ENCODE measurements at places on chromosomes 3 and 15.

GRCh38 chr3:36729204-36730056, 34.9 kb downstream of the DCLK3 start:
- DNase-seq, result no peak

DNA sequence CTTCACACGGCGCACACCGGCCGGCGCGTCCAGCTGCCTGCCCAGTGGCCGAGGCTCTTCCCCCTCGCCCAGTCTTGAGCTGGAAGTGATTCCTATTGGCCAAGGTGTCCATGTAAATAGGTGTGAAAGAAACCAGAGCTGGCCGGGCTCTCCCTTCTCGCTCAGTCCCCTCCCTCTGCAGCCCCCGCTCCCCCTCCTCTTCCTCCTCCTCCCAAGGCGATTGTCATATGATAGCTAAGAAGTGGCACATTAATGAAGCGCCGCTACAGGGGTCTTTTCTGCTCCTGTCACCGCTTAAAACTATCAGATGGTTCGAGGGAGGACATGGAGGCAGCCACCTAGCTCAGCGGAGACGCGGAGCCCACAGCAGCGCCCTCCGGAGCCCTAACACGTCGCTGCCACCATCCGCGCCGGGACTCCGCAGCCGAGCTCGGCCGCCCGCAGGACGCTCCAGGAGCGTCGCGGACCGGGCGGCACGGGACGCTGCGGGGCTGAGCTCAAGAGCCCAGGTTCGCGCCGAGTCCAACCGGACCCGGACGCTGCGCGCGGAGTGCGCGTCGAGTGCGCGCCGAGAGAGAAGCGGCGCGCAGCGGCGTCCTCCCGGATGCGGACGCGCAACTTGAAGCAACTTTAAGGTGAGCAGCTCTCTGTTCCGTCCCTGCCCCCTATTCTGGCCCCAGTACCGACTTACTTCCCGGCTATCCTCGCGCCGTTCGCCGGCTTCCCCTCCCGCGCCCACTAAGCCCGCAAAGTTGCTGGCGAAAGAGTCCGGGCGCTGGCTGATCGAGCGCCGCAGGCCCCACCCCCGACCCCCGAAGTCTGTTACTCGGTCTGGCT, at the start of gene FOXB1:
TSS of gene FOXB1 (plus strand) at position 303 of the 837 bp plus-strand sequence. CDS start 653 bp downstream, outside the sequence.
- DNase-seq, result no peak

DNA sequence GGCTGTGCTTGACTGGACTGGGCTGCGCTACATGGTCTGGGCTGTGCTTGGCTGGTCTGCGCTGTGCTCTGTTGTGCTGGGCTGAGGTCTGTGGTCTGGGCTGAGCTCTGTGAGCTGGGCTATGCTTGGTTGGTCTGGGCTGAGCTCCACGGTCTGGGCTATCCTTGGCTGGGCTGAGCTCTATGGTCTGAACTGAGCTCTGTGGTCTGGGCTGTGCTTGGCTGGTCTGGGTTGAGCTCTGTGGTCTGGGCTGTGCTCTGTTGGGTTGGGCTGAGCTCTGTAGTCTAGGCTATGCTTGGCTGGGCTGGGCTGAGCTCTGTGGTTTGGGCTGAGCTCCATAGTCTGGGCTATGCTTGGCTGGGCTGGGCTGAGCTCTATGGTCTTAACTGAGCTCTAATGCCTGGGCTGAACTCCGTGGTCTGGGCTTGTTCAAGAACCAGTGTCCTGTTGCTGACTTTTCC, 92.0 kb downstream of the PLXNA1 start:
- DNase-seq, result no peak

DNA sequence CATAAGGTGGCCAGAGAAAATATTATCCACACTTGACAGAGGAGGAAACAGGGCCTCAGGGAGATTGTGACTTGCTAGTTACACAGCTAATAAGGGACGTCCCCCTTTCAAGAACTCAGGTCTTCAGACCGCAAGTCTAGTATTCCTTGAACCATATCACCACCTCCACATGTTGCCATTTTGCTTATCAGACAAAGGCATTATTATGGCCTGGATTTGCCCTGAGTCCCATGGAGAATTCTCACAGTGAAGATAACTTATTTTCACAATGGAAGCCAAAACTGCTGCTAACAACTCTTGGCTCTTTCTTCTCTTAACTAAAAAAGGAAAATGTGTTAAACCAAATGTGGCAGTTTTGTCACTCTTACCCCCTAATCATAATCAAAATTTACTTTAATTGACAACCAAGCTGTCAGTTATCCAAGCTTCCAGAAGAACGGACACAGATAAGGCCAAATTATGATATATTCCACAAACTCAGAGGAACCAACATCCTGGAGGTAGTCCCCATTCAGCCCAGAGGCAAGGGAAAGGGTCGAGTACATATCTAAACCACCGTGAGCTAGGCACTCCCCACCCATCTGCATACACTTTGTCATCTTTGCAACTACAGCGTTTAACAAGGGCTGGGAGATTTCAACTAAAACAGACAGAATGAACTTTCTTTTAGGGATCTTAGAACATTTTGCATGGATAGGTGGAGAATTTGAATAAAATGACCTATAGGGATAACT, 63.6 kb upstream of the THBS1 start:
- DNase-seq, result no peak

- no peak for DNase-seq
Measured at GRCh38 chr3:32544894-32545293, 25.8 kb downstream of the DYNC1LI1 start.

DNA sequence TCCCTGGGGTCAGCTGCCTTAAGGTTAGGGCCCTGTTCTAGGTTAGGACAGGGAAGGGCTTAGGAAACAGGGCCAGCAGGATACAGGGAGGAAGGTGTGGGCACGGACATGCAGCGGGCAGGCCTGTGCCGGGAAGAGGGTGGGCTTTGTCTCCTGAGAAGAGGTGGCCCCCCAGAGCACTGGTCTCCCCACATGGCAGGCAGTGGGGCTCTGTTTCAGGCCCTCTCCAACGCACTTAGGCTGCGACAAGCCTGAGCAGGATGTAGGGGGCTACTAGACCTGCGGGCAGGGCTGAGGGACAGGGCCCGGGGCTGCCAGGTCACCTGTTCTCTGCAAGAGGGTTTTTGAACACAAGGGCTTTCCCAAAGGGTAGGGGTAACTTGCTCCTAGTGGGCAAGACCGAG, 33.5 kb downstream of the KLF13 start:
- no peak for DNase-seq

- no peak for DNase-seq
Measured at GRCh38 chr3:195869413-195870001, 38.8 kb downstream of the TNK2 start.

DNA sequence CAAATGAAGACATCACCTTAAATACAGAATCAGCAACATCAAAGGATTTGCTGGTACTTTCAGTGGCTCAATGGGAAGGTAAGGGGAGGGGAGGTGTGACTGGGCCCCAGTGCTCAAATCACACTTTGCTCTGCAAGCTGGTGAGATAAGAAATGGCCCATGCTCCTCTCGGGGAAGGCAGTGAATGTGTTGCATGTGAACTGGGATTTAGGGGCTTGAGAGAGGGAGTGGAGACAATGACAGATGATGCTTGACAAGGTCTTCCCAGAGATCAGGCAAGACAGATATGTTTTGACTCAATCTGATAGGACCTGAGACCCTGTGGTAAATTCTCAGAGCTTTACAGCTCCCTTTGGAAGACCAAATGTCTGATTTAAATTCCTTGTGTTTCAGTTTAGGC, 233.0 kb upstream of the PROK2 start:
- no peak for DNase-seq

- no peak for DNase-seq
Measured at GRCh38 chr15:20643024-20643770, 101.6 kb upstream of the GOLGA6L6 start.

DNA sequence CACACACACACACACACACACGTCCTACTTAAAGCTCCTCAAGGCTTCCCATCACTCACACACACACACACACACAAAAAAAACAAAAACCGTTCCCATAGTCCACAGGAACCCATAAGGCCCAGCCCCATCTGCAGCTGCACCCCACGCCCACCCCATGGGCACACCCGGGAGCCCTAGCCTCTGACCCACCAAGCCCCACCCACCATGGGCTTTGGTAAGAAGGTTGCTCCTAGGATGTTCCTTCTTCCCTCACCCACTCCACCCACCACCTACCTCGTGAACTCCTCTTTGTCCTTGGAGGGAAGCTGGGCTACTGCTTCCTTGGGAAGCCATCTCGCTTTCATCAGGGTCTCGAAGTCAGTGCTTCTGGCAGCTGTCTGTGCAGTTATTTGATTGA, 115.1 kb downstream of the TPRA1 start:
- DNase-seq, result no peak

GRCh38 chr3:14602006-14602803, 49.4 kb upstream of the CCDC174 start:
- DNase-seq, result no peak

- DNase-seq, result no peak
Measured at GRCh38 chr3:7646851-7647250, 785.9 kb downstream of the GRM7 start.

DNA sequence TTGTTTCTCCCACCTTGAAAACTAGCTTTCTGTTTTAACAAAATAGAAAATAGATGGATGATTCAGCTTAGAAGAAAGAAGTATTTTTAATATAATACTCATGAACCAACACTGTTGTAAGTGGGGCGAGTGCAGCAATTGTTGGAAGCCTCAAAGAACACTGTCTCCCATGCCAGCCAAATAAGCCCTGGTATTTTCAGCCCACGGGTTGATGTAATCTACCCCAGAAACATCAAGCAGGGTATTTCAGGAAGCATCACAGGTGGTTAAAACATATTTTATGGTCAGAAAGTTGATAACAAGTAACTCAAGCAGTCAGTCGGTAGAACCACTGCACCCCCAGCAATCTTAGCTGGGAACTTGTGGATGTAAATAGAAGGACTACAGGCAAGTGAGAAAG, 115.9 kb downstream of the SV2B start:
- no peak for DNase-seq

GRCh38 chr3:34229876-34230275, 431.4 kb downstream of the PDCD6IP start:
- no peak for DNase-seq

DNA sequence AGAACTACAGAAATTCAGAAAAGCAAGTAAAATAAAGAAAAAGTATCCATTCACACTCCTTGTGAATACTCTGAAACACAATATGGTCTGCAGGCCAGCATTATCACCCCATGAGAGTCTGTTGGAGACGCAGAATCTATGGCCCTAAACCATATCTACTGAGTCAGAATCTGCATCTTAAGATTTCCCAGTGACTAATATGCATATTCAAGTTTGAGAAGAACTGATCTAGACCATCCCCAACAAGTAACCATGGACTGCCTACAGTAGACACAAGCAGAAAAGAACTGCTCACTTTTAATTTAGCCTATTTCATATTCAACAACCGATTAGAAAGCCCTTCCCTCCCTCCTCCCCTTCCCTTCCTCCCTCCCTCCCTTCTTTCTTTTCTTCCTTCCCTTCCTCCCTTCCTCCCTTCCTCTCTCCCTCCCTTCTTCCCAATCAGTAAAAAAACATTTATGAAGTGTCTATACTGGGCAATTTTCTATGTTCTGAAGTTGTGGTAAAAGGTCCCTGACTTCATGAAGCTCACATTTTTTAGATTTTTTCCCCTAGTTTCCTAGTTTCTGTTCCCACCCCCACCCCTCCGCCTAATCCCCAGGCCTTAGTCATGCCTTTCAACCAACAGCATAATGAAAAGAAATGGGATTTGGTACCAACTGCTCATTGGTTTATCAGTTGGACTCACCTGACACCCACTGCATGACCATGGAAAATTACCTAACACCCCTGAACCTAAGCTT, 125.2 kb downstream of the CNTN3 start:
- DNase-seq, result no peak

- no peak for DNase-seq
Measured at GRCh38 chr15:90863987-90864386, 4.4 kb upstream of the FURIN start.

GRCh38 chr3:68018275-68018674, 363.9 kb upstream of the SUCLG2 start:
- DNase-seq, result no peak

DNA sequence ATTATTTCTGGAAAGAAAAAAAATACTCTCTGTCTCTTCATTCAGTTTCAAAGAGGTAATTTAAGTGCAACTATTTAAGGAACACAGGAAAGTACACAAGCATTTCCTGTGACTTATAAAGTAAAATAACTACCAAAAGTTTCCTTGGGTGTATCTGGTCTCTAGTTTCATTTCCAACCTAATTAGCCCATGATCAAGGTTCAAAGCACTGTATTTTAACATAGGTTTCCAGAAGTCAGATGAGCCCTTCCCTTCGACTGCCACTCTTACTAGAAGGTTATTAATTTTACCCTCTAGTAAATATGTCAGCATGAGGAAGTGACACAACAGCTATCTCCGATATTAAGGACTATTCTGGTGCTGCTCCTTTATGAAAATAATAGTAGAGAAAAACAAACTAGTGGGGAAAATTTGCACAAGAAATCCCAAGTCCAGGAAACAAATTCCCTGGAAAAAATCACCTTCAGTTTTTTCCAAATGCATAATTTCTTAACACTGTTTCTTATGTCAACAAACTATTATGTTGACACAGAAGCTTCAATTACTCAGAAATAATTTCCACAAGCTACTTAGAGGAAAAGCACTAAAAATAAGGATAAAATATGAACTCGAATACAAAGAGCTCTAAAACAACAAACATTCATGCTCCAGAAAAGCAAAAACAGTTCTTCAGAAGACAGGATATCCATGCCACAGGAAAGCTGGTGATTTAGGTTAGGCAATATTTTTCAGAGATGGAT, 35.3 kb downstream of the CCPG1 start:
- DNase-seq, result no peak

DNA sequence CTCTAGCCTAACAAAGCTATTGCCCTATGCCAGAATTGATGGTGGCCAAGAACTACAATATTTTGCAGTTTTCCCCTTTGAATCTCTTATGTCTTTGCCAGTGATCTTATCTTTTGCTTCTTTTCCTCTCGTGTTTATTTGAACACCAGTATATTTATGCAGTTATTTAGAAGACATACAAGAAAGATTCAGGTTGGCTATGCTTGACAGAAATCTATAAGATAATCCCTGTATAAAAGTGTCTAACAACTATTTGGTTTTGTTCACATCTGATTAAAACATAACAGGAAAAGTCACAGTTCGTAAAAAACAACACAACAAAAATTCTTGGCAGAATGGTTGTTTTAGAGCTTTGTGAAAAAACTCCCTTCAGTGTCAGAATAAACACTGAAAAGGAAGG, 63.7 kb downstream of the SEMA6D start:
- DNase-seq, result no peak

DNA sequence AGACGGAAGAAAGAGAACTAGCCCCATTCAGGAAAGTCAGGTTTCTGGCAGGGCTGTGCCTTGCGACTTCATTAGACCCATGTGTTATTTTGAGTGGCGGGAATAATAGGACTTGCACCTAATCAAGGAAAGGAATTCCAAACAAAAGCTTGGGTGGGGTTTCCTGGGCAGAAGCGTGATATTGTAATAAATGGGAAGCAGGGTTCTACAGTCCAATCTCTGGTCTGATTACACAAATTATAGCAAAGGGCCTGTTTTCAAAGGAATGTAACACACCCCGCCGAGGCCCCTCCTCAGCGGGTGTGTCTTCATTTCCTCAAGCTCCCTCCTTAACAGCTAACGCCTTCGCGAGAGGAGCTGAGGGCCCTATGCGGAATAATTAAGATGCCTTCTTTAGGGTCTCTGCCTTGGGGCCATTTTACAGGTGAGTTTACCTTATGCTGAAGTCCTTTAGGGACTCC, 396.0 kb upstream of the C2CD4B start:
- DNase-seq, result no peak

Measured in T-helper 22 cell (primary cell).